D721Med (cell line): ENCODE measurements at places on chromosomes 7 and 10.

DNA sequence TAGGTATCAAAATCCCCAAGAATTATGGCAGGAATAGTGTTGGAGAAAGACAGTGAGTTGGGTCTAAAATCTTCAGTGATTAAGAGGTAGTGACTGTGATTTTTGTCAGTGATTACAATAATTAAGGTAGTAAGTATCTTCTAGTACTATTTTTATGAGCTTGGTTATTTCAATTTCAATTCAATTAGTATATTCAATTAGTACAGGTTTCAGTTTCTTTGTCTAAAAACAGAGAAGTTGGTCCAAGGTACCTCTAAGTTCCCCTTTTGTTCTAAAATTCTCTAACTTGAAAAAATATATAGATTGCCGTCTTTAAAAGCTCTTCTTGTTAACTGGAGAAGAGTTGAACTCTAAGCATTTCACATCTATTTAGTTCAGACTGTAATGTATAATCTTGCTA is 82.9 kb downstream of the OTUD1 start:
- no peak for DNase-seq

DNA sequence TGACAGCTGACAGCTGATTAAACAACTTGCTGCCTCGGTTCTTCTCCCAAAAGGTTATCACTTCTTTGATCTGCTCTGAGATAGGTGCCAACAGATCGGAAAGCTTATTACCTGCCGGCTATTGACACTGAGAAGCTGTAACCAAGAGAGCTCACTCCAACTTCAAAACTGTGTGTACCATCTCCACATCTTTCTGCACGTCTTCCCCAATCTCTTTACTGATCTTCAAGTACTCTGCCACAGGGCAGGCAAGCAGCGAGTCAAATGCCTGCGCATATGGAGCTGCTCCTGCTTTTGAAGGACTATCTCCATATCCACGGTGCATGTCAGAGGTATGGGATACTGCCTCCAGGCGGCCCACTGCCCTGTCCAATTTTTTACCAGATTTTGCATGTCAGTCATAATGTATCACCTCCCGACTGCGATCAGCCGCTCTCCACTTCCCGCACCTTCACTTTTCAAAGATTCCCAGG is 352 bp upstream of the ZNF485 start:
- DNase-seq, result no peak

DNA sequence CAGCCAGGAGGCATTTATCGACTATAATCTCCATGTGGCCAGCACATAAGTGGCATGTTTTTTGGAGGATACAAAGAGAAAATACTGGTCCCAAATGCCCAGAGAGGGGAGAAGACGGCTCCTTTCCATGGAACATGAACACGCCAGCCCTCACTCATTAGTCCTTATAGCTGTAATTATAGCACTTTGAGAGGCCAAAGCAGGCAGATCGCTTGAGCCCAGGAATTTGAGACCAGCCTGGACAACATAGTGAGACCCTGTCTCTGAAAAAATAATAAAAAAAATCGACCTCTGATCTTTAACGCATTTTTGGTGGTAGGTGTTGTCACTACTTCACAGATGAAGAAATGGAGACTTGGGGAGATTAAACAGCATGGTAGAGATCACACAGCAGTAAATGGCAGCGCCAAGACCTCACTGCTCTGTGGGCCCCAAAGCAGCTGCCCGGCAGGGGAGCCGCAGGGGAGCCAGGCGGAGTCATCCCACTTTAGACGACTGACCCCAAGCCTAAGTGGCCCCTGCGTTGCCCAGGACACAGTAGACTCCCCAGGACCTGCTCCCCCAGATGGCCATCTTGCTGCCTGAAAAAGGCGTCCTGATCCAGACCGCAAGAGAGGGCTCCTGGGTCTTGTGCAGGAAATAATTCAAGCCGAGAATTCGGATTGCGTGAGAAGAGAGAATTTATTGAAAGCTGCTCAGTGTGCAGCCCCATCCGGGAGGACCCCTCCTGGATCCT is 21.2 kb upstream of the PRKAG2 start:
- DNase-seq, result no peak

GRCh38 chr10:16689696-16690095 is 127.5 kb downstream of the RSU1 start:
- no peak for DNase-seq

DNA sequence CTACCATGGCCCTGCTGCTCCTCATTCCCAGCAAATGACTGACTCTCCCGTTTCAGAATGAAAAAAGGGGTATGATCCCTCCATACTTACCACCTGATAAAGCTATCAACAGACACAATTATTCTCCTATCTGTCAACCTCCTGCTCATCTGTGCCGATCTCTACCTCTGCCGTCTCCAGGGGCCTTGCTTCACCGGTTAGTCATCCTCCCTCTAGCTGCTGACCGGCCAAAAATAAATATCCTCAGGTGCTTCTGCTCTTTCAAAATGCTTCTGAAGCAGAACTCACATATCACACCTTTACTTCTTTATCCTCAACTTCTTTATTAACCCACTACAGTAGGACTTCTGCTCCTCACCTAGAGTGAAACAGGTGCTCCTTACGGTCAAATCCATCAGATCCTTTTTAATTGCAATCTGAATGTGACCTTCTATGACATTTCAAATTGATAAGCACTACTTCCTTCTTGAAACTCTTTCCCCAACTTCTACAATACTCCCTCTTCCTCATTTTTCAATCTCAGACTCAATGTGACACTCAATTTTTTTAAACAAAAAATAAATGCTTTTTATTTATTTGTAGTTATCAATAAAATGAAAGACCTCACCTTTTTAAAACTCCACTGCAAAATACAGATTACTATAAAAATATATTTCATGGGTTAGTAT is 63.2 kb downstream of the LMBR1 start:
- no peak for DNase-seq

- DNase-seq, result no peak
Observed at GRCh38 chr7:78316110-78316509, 517.5 kb downstream of the PHTF2 start.

- no peak for DNase-seq
Observed at GRCh38 chr10:6877722-6878392, 297.8 kb upstream of the PRKCQ start.

DNA sequence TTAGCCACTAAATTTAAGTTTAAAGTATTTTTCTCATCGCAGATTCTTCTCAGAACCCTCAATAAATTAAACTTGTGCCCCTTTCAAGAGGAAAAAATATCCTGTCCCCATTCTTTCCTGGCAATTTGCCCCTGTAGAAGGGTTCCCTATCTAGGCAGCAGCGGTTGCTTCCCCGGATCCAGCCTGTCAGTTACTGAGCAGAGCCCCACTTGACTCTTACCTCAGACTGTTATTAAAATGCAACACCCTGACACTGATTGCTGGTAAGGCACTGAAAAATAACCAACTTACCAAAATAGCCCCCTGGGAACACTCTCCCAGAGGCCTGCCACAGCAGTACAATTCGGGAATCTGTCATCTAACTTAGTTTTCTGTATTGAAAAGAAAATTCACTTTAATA is 13.9 kb downstream of the LMTK2 start:
- DNase-seq, result no peak

GRCh38 chr7:94001396-94001795 is 2.8 kb downstream of the BET1 start:
- no peak for DNase-seq

DNA sequence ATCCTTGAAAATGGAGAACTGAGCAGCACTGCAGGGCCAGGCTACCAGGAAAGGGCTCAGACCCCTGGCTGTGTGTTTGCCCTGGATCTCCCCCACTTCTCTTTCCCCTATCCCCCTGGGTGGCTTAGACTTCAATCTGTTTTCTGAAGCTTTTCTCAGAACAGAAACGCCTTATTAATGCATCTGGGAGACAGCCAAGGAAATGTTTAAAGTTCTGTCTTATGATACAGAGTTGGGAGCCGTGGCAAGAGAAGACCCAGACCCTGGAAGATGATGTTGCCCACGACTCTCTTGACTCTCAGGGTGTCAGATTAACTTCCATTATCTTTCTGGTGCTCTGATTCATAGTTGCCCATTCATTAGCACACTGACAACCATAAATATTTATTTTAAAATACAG is 107.1 kb downstream of the EBLN1 start:
- no peak for DNase-seq

GRCh38 chr10:80537086-80537735 is 491 bp upstream of the SH2D4B start:
- no peak for DNase-seq

DNA sequence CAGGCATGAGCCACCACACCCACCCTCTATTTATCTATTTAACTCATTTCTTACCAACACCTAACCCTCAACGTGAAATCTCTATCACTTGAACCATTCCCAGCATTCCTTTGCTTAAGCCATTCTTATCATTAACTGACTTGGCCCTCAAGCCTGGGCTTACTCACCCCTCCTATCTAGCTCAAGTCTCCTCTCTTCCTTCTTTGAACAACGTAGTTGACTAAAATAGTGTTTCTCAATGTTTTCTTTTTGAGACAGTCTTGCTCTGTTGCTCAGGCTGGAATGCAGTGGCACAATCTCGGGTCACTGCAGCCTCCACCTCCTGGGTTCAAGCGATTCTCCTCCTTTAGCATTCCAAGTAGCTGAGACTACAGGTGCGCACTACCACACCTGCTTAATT is 7.0 kb downstream of the ANXA7 start:
- no peak for DNase-seq

DNA sequence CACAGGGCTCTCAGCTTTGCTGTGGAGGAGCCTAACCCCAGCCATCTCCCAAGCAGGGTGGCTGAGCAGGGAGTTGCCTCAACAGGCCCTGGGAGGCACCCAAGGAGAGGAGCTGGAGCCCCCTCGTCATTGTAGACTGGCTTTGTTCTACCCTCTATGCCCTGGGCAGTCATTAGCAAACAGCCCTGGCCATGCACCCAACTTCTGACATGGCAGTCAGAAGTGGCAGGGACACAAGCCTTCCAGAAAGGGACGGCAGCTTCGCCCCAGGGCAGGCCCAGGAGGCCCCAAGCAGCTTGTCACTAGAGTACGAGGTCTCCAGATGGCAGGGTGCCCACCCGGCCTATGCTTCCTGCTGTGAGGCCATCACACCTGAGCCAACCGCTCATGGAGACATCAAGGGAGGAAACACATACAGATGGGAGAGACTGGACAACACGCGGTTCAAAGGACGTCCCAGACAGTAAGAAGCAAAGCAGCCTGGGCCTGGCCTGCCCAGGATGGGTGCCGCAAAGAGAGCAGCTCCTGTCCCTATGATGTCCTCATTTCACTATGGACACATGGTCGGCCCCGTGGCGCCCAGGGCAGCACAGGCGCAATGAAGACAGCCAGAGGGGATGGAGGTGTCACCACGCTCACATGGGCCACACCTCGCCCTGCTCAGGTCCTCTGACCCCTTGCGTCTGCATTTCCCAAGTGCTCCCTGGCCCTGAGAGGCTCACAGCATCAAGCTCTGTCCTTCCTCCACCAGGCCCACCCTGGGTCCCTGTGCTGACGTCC is 190.9 kb upstream of the CXCL12 start:
- no peak for DNase-seq

- DNase-seq, result no peak
Observed at GRCh38 chr7:85054306-85054705, 132.6 kb downstream of the SEMA3D start.

DNA sequence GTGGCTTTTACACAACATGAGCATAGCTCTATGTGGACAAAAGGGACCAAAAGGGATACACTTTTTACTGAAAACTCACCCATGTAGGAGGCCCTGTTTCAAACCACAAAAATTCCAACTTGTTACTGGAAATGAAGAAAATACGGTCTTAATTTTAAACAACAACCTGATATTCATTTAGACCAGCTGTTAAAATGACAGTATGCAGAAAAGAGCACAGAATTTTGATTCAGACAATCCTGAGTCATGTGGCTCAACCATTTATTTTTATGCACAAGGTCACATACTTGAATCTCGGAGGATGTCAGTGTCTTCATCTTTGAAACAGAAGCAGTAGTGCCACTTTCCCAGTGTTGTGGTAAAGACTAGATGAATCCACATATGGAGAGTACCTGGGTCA is 426.5 kb upstream of the NFE2L3 start:
- DNase-seq, result no peak

DNA sequence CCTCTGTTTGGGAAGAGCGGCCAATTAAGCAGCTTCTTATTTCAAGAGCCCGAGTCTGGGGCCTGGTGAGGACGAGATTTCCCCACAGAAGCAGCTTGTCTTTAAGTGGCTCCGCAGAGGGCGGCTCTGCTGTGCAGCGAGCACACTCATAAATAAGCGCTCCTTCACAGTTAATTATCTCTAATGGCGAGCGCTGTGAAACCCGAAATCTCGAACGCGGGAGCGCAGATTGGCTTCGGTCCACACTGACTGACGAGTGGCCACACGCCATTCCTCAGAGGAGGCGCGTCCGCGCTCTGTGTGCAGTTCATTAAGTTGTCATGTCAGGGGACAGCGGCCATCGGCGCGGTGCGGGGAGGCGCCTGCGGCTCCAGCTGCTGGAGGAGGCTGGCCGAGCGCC is 560.9 kb downstream of the DNAJB6 start:
- DNase-seq, result no peak

- DNase-seq, result no peak
Observed at GRCh38 chr10:125820701-125821100, 2.4 kb downstream of the UROS start.

DNA sequence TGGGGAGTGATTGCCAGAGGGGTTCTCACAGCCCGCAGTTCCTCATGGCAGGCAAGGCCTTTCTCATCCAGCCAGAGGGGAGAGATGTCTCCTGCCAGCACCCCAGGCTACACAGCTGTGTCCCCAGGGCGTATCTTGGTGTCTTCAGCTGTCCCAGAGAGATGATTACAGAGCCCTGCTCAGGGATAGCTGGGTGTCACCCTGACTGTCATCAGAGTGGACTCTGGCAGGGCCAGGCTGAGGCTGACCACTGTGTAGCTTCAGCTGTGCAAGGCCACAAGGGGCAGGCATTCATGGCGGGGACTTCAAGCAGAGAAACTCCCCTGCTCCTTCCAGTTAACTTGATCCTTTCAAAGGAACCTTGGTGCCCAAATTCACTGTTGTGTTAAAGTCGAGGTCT is 124.2 kb downstream of the RGS10 start:
- no peak for DNase-seq

DNA sequence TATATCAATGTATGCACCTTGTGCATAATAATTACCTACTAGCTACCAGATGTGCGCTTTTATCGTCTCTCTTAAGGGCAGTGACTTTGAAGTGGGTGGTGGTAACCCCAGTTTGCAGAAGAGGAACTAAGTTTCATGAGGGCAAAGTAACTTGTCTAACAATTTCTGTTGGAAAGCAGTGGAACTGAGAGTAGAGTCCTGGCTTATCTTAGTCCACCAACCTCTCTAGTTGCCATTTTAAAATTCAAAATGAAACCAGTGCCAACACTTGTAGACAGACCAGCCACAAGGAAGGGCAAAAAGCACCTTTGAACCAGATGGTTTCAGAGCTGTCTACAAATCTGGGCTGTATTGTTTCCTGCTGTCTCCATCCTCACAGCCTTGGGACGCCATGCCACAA is 32.0 kb upstream of the RBM20 start:
- no peak for DNase-seq

GRCh38 chr10:132987671-132988571 is 45.6 kb upstream of the CFAP46 start:
- no peak for DNase-seq

DNA sequence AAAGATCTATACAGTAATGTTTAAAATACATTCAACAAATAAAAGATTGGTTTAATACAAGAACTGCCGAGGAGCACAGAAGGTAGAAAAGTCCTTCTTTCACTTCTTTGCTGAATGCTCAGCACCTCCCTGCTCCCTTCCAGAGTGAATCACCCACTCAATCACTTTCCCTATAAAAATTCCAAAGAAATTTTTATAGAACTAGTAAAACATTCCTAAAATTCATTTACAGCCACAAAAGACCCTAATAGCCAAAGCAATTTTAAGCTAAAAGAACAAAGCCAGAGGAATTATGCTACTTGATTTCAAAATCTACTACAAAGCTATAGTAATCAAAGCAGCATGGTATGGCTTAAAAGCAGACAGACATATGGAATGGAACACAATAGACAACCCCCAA is 320.9 kb downstream of the PCLO start:
- DNase-seq, result no peak
